ENCODE measurements at places on chromosomes 5 and 9. TPM values are rescaled to one million over a fixed set of nuclear protein-coding genes. Genes with fewer than 3 reads are reported as not detected.

GRCh38 chr5:171453988-171454387, 34.5 kb downstream of the FGF18 start:
- no peak for DNase-seq

GRCh38 chr9:38350529-38350928, 42.0 kb upstream of the ALDH1B1 start:
- no peak for DNase-seq

GRCh38 chr5:140806834-140807775, at the start of gene PCDHA4:
Gene PCDHA4 (plus strand): TSS chr5:140807068.
- DNase-seq: no peak

The PCDH1 gene
- 30.2 TPM for total RNA-seq
